ENCODE measurements at places on chromosomes 7 and 10. TPM values are rescaled to one million over a fixed set of nuclear protein-coding genes. Genes with fewer than 3 reads are reported as not detected.

The FXYD4 gene
- not detected for total RNA-seq

The AKR1C4 gene
- not detected for total RNA-seq

The BAG3 gene
- total RNA-seq: 18.5 TPM

The WEE2 gene
- not detected for total RNA-seq

- DNase-seq: peak; percentile 86
Observed at GRCh38 chr10:13526948-13527863, 1.6 kb downstream of the BEND7 start.

GRCh38 chr10:110609605-110610004, 34.5 kb upstream of the RBM20 start:
- DNase-seq: peak; percentile 40

DNA sequence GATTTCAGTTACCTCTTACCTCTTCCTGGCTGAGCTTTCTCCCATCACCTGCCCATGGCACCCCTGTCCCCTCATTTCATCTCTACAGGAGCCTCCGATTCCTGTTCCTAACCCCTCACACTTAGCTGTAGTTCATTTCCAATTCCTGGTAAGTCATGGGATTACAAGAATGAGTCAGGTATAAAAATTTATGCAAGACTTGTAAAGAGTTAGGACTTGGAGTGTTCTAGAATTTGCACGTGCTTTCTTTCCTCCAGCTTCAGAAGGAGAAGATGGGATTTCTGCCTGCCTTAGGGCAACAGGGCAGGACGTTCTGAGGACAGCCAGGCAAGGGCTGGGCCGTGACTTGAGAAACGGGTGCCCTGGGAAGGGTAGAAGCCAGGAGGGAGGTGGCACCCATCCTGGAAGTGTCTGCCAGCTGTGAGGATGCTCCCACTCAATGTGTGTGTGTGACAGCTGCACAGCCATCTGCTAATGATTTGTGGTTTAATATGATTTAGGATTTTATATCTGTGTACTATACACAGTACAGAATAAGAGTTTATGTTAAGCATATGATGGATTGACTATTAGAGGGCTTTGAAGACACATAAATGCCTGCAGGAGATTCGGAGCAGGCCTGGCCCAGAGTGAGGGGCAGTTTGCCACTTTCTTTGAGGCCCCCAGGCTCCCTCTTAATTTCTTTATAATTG, 81.5 kb upstream of the VIPR2 start:
- no peak for DNase-seq

DNA sequence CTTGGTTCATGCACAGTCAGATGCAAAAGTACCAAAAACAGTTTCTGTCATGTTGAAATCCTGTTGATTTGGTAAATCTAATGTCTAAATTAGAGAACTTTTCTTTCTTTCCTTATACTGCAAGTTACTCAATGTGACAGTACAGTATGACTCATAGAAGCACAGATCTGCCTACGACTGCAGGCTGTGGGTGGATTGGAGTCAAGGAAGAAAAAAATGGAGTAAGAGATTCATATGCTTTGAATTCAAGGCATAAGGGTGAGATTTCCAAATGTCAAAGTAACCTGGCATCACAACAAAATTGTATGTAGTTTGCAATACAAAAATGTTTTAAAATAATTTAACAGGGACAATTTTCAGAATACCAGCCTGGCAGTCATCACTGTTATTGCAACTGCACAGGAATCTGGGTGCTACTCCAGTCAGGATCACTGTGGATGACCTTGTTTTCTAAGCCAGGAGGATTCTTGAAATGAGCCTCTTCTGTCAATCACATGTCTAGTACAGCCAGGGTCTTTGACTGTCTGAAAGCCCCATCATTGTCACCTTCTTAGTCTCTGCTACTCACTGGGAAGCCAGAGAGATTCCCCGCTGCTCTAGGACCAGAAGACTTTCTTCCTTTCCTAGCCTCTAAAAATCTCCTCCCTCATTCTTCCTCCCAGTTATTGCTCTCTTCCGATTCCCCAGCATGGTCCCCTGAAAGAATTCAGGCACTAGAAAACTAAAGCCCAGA, 83.6 kb downstream of the CD36 start:
- peak; percentile 65 for DNase-seq

DNA sequence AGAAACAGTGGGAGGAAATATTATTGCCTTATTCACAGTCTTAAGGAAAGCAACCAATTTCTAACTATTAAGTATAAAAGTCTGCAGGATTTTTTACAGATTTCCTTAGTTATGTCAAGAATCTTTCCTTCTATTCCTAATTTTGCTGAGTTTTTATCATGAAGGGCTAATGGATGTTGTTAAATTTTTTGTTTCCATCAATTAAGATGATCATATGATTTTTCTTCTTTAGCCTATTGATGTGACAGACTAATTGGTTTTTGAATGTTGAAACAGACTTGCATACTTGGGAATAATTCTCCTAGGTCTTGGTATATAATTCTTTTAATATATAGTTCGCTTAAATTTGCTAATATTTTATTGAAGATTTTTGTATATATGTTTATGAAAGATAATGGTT, 569.1 kb upstream of the KCND2 start:
- no peak for DNase-seq

DNA sequence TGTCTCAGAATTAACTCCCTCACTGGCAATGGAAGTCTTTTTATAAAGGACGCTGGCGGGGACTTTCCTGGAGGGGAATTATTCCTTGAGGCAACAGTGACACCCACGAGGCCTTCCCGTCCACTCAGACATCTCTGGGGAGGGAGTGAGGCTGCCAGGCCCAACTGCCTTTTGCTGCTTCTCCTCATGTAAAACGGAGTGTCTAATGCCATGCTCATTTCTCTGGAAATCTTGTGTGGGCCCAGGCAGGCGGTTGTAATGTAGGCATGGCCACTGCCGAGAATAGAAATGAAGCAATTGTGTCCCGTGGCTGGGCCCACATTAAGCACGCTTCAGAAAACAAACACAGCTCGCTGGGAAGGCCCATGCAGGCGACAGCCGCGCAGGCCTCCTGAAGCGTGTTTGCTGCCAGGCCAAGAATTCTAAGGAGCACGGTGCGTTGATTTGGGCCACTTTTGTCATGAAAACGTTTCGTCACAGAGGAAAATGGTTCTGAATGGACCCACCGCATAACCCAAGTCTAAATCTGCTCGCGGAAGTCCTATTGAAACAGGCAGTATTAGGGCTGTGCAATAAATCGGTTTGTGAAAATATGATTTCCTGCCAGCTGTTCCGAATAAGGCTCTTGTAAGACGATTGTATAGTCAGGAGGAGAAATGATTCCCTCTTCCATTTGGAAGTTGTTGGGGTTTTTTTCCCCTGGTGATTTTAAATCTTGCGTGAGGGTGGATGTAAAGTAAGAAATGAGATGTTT, 104.2 kb upstream of the CHST15 start:
- no peak for DNase-seq

DNA sequence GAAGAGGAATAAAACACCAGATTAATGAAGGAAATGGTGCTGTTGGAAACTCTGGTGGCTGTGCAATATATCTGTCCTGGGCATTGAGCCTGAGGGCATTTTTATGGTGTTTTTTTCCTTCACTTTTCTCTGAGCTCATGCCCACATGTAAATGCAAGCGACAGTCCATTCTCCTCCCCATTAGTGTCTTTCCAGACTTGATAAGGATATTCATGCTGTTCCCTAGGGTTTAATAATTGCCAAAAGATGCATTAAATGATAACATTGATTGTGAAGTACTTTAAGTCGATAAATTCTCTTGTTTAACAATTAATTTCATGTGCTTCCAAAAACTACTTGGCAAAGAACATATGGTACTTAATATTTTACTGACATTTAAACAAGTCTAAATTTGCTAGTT, 384.7 kb downstream of the MDFIC start:
- DNase-seq: no peak
